ENCODE measurements at places on chromosomes 2 and 18.

GRCh38 chr2:130873700-130874346 is 37.1 kb downstream of the ARHGEF4 start:
- DNase-seq: peak; percentile 46

DNA sequence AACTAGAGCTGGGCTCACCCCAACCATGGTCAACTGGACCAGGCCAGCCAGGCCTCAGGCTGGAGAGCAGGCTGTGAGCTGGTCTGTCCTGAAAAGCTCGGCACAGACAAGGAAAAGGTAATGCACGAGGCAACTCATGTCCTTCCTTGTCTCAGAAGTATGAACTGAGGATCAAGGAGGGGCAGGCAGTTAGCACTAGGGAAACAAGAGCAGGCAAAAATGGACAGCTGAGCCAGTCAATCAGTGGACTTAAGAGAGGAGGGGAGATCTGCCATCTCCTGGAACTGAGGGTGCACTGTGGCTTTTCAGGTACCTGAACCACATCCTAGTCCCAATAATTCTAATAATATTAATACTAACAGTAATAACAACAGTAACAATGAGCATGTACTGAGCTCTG is 20.6 kb upstream of the WIPF1 start:
- DNase-seq: no peak

- no peak for DNase-seq
These were observed 15.4 kb upstream of the CASP10 start for GRCh38 chr2:201167546-201167945.

DNA sequence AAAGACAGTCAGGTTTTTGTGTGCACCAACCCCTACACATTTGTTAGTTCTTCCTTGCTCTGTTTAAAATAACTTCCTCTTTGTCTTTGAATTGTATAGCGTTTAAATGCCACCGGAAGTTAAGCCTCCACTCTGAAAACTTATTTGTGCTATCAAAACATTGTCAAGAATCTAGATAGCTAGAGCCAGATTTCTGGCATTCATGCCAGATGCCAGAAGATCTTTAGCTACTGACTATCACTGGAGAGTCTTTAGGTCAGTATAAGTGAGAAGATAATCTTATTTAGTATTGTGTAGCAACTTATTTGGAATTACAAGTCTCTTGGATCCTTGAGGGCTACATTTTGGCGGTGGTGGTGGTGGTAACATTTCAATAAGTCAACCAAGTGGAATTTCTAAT is 63.4 kb upstream of the ADAM23 start:
- DNase-seq: no peak

- DNase-seq: no peak
These were observed 112.1 kb downstream of the FTCDNL1 start for GRCh38 chr2:199738727-199739412.

DNA sequence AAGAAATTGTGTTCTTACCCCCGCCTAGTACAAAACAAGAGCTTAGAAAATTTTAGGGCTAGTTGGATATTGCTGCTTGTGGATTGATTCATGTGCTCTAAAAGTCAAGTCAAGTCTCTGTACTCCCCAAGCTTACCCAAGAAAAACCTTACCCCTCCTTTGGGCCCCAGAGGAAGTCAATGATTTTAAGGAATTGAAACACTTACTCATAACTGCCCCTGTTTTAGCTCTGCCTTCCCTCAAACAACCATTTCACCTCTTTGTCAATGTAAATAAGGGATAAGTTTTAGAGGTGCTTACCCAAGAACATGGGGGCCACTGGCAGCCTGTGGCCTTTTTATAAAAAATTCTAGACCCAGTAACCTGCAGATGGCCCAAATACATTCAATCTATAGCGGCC is 136.6 kb upstream of the RMP24 start:
- DNase-seq: no peak

DNA sequence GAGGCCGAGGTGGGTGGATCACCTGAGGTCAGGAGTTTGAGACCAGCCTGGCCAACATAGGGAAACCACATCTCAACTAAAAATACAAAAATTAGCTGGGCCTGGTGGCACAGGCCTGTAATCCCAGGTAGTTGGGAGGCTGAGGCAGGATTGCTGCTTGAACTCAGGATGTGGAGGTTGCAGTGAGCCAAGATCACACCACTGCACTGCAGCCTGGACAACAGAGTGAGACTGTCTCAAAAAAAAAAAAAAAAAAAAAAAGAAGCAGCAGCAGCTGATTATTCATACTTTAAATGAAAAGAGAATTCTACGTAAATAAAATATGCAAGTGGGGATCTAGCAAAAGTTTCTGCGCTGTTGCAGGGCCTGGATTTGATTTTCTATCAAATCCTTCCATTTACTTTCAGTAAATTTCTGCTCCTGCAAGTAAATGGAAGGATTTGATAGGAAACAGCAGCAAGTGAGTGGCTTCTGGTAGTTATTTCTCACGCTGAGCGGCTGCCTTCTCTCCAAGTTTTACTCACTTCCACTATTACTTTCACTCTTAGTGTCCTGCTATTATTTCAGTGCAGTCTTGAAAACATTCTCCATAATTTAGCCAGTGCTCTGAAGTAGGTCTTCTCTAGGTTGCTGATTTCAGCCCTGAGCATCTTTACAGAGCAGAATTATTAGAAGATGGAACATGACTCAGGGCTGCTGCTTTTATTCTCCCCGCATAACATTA is 68.4 kb downstream of the SLC16A14 start:
- DNase-seq: no peak

DNA sequence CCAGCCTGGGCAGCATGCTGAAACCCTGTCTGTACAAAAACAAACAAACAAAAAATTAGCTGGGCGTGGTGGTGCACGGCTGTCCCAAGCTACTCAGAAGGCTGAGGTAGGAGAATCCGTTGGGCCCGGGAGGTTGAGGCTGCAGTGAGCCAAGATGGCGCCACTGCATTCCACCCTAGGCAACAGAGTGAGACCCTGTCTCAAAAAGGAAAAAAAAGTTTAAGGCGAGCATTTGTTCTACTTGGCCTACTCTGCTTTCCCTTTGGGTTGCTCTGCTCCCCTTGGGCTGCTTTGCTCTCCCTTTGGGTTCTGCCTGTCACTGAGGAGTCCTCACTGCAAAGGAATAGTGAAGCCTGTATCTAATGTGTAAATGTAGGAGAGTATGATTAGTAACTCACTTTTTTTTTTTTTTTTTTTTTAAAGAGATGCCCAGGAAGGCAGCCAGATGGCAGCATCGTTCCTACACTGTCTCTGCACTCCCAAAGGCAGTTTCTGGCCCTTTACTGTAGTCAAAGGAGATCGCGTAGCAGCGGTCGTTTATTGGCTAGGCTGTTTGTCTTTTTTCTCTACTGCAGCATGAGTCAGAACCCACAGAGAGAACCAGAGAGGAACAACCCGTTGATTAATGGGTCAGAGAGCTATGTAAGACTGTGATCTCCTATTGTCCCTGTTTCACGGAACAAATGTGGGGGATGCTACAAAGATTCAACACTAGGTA is 118.3 kb upstream of the CWC22 start:
- no peak for DNase-seq

DNA sequence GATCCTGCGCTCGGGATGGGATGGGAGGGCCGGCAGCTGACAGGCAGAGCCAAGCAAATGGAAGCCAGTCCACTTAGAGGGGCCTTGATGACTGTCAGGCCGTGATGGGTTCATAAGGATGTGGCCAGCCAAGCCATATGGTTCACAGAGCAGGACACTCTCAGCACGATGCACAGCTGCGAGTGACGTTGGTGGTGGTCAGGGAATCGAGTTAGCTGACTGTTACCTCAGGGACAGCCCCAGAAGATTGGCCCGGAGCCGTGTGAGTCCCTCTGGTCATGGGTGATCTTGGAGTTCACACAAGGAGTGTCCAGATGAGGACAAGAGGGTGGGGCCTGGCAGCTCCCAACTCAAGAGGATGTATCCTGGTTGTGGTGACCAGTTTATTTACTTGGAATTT is 70.2 kb downstream of the TPGS2 start:
- DNase-seq: no peak

- DNase-seq: no peak
These were observed 102.7 kb downstream of the SH3BP4 start for GRCh38 chr2:235054475-235054874.

- DNase-seq: no peak
These were observed 660.1 kb upstream of the SLC8A1 start for GRCh38 chr2:41111836-41112627.

GRCh38 chr18:44693030-44693784 is 12.5 kb downstream of the SETBP1 start:
- no peak for DNase-seq

DNA sequence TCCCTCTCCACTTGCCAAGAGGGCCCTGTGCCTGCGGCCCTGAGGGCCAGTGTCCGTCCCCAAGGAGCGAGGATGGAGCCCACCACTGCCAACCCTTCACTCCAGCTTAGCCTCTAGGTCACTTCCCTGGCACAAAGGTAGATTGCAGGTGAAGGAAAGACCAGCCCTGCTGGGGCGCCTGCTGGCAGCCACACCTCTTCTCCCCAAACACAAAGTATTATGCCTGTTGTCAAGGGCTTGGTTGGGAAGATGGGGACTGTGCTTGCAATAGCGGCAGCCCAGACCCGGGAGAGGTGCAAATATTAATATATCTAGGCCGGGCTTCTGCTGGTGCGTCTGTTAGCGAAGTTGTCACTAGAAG is 7.7 kb downstream of the KCNF1 start:
- no peak for DNase-seq

DNA sequence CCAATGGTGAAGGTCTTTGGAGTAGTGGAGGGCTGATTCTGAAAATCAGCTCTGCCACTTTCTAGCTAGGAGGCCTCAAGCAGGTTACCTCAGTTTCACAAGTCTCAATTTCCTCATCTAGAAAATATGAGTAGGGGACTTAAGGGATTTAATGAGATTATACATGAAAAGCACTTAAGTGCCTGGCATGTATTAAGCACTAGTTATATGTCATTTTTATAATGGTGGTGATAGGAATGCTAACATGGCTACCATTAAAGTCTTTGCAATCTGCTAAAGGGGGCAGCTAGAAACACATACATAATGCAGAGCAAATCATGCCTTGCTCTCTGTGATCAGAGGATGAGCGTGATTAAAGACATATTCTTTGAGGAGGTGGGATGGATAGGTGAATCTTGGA is 640.9 kb upstream of the ZEB2 start:
- no peak for DNase-seq

- no peak for DNase-seq
These were observed 158.8 kb downstream of the MBD5 start for GRCh38 chr2:148179724-148180123.

GRCh38 chr2:155412598-155412997 is 714.1 kb downstream of the KCNJ3 start:
- DNase-seq: no peak

GRCh38 chr18:13545955-13546354 is 180.4 kb downstream of the FAM210A start:
- DNase-seq: no peak

- no peak for DNase-seq
These were observed 86.8 kb upstream of the UXS1 start for GRCh38 chr2:106280722-106281446.

- DNase-seq: no peak
These were observed 52.7 kb downstream of the CMPK2 start for GRCh38 chr2:6812857-6813530.

- no peak for DNase-seq
These were observed 42.2 kb upstream of the IL1RL1 start for GRCh38 chr2:102269200-102269524.

DNA sequence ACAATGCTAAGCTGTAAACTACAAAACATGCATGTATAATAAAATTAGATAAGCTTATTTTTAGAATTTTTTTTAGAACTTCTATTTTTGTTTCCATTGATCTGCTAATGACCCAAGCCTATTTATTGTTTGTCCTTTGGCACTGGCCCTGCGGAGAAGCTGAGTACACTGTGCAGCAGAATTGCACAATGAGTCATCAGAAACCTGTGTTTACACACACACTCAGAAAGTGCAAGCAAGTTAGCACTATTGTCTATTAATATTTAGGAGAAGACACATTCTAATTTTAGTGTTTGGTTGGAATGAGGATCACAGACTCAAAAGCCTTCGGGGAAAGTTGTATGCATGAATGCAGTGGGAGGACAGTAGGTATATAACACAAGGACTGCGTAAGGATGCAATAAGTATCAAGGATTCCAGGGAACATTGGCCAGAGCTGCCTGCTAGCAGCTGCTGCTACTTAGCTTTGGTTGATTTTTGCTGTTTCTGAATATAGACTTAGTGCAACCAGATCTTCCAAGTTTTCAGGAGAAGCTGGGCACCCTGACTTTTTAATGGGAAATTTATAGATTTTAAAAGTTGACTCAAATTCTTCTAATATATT is 128.2 kb downstream of the KCNH7 start:
- DNase-seq: no peak

- no peak for DNase-seq
These were observed 170.4 kb upstream of the MYCN start for GRCh38 chr2:15769676-15770547.

DNA sequence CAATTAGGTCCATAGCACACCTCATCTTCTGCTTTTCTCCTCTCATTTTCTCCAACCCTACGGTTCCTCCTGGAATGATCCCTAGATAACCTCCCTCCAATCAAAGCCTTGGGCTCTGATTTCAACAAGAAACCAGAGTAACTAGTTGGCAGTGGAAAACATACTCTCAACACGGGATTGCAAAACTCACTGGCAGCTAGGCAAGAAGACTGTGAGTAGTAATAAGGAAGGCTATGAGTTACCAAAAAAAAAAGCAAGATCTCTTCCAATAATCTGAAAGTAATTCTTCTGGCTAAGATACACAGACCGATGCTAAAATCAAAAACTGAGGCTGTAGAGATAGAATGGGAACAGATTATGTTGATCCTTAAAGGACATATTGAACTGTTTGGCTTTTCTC is 28.4 kb upstream of the CCDC102B start:
- no peak for DNase-seq

DNA sequence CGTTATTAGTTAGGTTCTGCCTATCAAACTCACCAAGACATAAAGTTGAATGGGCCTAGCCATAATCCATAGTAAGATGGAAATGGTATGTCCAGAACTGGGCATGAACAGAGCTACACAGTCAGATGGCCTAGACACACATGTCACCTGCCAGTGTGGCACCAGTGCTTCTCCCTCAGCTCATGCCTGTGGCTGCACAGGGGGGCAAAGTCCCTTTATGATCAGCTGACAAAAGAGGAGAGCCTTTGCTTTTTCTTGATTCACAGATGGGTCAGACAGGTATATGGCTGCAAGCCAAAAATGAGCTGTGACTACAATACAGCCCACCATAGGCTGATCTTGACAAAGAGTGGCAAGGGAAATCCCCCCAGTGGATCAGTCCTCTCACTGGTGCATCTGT is 28.3 kb upstream of the STARD7 start:
- no peak for DNase-seq

DNA sequence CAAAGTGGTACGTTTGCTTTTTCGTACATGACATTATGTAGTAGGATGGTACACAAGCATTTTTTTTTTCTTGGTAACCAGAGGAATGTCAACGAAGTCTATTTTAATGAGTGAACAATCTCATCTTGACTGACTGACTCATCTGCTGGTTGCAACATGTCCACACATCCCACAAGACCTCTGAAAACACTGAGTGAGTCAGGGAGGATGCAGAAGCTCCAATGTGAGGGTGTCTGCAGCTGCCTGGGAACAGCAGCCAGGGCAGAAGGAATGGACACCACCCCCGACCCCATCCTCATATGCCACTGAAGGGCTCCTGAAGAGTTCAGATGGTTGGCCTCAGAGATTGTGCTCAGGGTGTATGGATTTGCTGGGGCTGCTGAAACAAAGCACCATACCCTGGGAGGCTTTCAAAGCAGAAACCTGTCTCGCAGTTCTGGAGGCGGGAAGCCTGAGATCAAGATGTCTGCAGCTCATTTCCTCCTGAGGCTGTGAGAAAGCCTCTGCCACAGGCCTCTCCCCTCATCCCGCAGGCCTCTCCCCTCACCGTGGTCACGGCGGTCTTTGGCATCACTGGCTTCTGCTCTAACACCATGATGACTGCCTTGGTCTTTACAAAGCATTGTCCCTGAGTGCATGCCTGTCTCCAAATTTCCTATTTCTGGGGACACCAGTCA is 124.6 kb downstream of the LRATD1 start:
- DNase-seq: no peak

All from hypothalamus (tissue), 51 donors.